NCI-H460 (cell line): ENCODE measurements at places on chromosomes 4 and X.
A peak's percentile ranks its signal among the peaks of the same experiment; 100 is the strongest.

- DNase-seq: no peak
Measured at GRCh38 chr4:123562994-123563750, 166.6 kb downstream of the SPRY1 start.

- no peak for DNase-seq
Measured at GRCh38 chr4:64893205-64893604, 484.0 kb upstream of the TECRL start.

- DNase-seq: no peak
Measured at GRCh38 chr4:83989835-83990234, 453.9 kb downstream of the GPAT3 start.

DNA sequence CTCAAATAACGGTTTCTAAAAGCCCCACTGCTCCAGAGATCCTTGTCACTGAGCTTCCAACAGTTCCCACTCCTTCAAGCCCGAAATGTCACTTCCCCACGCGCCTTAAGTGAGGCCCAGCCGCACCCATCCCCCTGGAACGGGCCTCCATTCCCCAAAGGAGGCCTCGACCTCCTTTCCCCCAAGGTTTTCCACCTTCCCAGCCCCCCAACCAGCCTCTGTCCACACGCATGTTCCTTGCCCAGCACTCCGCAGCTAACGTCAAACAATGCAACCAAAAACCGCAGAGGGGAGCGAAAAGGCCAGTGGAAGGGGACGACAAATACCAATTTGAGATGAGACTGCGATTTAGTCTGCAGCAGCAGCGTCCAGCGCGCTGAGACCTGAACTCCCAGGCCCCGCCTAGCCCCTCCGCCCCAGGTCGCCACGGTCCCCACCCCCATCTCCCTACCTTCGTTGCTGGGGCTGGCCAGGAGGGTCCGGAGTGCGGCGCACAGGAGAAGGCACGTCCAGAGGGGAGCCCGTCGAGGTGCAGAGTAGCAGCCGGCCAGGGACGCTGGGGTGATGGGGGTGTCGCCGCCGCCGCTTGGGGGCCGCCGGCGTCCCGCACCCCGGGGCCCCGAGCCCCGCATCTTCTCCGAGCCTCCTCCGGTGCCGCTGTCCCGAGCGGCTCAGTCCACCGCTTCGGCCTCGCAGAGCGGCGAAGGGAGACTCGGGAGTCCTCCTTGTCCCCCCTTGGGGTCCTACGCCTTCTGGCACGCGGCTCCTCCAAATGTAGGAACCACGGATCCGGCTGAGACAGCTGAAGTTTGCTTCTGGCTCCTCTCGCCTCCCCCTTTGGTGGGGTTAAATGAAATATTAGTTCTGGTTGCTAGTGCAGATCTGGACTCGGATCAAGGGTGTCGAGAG is 924 bp downstream of the EPHA5 start:
- DNase-seq: no peak

- DNase-seq: no peak
Measured at GRCh38 chr4:36316607-36317006, 35.2 kb downstream of the DTHD1 start.

GRCh38 chrX:133681421-133681820 is 266.1 kb upstream of the GPC4 start:
- no peak for DNase-seq

DNA sequence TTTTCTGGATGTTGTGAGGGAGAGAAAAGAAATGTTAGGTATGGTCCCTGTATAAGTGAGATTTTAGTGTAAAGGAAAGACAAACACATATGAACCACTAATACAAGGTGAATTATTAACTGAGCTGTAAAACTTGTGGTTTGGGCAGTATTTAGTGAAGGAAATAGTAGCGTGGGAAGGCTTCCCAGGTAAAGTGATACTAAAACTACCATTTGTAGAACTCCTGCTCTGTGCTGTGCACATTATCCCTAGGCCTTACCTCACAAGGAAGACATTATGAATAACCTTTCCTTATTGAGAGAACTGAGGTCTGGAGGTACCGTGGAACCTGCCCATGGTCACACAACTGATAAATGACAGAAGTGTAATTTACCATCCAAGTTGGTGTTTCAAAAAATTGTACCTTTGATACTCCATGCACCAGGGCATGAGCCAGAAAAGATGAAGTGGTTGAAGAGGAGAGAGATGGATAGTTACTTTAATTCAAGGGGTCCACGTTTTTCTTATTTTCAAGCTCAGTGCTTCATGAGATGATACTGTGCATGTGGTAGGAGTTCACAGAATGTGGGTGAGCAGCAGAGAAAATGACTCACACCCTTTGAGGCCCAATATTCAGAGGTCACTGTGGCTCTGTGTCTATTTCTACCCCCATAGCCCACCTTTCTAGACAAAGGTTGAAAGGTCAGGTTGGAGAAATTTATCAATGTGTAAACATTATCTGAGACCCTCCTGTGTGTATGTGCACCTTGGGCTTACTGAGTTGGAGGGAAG is 2.6 kb upstream of the VSIG4 start:
- DNase-seq: no peak

GRCh38 chrX:23202326-23202725 is 132.3 kb upstream of the PTCHD1 start:
- DNase-seq: no peak

DNA sequence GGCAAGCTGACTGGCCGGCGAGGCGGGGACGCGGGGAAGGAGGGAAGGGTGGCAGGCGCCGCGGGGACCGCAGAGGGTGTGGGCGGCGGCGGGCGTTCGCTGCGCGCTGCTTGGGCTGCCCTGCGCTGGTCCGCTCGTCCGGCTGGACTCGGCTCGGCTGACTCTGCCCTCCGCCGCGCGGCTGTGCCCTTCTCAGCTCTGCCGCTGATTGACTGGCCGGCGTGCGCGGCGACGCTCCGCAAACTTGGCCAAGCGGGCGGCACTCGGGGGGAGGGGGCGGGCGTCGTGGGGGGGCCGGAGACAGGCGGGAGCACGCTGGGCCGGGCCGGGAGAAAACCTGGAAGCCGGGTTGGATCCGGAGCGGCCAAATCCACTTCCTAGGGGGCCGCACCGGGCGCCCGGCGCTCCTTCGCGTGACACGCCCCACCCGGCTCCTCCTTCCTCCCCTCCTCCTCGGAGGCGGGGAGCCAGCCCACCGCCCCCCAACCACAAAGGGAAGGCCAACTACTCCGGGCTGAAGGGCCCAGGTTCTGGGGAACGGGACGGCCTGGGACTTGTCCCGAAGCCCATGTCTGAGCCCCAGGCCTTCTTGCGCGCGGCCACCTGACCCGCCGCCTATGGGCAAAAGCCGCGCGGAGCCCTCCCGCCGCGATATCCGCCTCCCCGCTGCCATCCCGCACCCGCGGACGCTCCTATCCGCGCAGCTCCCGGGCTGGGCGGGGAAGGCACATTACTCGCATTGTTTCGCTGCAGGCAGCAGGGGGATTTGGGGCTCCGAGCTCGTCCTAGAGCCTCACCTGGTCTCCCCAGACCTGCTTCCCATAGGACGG is at the start of gene GPC4:
Gene GPC4, minus strand, starts transcription at position 214 of the 830 bp plus-strand sequence. CDS start 524 bp downstream, outside the sequence.
- DNase-seq: peak; percentile 7

DNA sequence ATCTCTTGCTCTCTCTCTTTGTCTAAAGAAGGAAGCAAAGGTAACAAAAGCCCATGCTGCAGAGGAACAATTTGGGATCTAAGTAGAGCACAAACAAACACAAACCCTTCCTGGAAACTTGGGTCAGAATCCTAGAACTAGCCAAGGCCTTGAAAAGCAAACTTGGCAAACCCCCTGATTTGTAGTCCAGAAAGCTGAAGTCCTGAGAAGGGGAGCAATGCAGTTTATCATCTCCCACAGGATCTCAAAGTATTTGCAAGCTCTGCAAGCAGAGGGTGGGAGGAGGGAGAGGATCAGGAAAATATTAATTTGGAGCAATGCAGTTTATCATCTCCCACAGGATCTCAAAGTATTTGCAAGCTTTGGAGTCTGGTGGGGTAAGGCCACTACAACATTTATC is 379.5 kb upstream of the FGF13 start:
- DNase-seq: no peak

DNA sequence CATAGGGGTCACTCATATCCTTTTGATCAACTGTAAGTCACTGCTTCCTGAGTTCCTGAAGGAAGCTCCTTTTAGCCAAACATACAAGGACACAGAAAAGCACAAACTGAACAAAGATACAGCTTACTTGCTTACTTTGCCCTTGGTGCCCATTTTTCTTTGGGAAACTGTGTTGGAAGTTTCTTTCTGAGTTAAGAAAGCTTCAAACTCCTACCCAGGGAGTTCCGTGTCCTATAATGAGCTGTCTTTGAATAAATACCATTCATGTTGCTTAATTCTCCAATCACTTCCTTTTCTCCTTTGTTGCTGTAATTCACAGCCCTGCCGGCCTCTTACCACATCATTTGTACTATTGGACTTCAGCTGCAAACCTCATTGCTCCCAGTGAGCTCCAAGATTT is at the start of gene ADH4:
Gene ADH4, minus strand, starts transcription at position 228 of the 400 bp plus-strand sequence. Its CDS starts 75 bp downstream, at position 153.
- no peak for DNase-seq

GRCh38 chr4:64713256-64713840 is 304.1 kb upstream of the TECRL start:
- peak; percentile 17 for DNase-seq

DNA sequence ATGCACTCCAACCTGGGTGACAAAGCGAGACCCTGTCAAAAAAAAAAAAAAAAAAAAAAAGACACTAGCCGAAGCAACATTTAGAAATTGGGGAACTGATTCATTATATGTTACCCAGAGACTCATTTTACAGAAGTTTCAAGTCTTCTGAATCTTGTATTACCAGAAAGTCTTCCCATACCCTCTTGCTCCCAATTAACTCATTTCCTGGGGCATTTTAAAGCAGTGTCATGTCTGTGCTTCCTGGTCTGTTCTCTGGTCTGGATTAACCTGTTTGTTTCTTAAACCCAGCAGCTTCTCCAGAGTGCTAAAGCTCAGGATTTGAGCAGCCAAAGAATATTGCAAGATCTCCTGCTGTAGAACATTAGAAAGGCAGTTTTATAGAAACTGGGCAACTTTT is 43.7 kb downstream of the FRMPD3 start:
- no peak for DNase-seq

- DNase-seq: no peak
Measured at GRCh38 chrX:8846266-8846665, 45.1 kb upstream of the FAM9A start.

GRCh38 chr4:150379454-150379853 is 202.5 kb upstream of the MAB21L2 start:
- no peak for DNase-seq

GRCh38 chr4:77959566-77960338 is 97.1 kb downstream of the MRPL1 start:
- DNase-seq: peak; percentile 42

GRCh38 chrX:110657073-110657472 is 138.5 kb downstream of the CHRDL1 start:
- no peak for DNase-seq

GRCh38 chr4:186621959-186622553 is 66.7 kb upstream of the MTNR1A start:
- DNase-seq: no peak

GRCh38 chr4:112982680-112983079 is 66.8 kb upstream of the ANK2 start:
- no peak for DNase-seq

GRCh38 chr4:148454835-148455234 is 12.6 kb upstream of the NR3C2 start:
- DNase-seq: no peak
